ENCODE measurements at places on chromosomes 12 and 14.

DNA sequence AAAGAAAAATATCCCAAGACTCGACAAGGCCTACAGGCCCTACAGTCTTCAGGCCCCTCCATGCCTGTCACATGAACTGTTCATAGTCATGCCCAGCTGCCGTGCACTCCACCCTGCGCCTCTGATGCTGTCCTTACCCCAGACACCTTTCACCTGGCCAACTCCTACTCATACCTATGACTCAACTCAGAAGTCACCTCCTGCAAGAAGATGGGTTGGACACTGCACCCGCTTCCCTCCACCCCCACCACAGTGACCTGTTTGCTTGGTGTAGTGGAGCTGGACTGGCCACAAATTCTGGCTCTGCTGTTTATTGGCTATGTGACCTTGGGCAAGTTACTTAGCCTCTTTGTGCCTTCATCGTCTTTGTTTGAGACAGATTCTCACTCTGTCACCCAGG is 56.2 kb downstream of the PHETA1 start:
- no peak for DNase-seq

DNA sequence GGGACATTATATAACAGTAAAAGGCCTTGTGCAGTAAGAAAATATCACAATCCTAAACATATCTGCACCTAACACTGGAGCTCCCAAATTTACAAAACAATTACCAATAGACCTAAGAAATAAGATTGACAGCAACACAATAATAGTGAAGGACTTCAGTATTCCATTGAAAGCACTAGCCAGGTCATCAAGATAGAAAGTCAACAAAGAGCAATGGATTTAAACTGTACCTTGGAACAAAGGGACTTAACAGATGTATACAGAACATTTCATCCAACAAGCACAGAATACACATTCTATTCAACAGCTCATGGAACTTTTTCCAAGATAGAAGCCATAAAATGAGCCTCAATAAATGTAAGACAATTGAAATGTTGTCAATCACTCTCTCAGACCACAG is 209.5 kb upstream of the ARHGAP5 start:
- DNase-seq: no peak

DNA sequence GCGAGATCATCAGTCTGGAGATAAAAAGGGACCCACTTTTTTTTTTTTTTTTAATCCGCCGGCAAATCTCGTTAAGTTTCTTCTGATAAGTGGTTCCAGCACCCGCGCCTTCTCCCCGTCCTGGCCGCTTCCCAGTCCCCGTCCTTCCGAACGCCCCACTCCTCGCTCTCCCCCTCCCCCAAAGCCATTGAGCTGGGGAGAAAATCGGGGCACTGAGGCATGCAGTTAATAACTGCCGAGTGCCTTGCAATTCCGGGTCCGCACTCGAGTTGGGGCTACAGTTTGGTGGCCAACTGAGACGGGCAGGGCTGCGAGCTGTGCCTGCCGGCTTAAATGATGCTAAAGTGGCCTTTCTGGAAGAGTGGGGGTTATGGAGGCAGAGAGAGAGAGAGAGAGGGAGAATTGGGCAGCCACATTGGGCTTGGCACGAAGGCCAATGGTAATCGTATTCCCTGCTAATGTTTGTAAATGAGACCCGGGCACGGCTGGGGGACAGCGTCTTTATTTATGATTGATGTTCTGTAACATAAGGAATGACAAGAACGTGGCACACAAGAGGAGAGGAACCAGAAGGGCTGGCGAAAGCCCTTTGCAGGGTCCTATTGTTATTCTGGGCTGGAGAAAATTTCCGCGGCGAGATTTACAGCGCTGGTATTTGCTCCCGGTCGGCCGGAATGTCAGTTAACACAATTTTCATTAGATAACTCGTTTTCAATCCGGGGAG is 115.4 kb upstream of the MYL2 start:
- DNase-seq: no peak

DNA sequence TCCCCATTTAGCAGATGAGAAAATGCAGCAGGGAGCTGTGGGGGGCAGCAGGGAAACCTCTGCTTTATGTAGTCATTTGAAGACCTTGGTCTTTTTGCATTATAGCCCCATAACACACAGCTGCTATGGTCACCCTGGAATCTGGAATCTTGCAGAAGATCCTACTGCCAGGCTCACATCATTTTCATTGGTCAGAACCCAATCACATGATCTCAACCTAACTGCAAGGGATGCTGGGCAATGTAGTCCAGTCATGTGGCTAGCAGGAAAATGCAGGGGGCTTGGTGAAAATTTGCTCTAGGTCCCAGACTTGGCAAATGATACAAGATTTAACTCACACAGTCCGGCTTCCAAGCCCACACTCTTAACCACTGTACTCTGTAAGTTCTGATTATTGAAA is 1028.7 kb downstream of the AACS start:
- no peak for DNase-seq

DNA sequence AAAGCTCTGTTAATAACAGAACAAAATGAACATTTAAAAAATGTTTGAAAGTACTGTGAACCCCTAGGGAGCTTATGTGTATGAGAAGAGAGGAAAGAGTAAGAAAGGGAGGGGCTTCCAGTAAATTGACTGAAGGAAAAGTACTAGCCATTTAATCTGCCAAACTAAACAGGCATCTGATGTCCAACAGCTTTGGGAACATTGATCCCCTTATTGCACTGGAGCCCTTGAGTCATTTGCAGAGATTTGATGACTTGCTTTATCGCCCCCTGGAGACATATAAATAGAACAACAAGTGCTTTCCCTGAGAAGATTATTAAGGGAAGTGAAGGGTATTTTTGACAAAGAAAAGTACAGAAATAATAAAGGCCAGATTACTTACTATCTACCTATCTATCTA is 319.3 kb upstream of the NOVA1 start:
- peak; percentile 11 for DNase-seq

- DNase-seq: no peak
These were observed 2.7 kb upstream of the MYRFL start for GRCh38 chr12:69822201-69822860.

- peak; percentile 44 for DNase-seq
These were observed 36.7 kb downstream of the FLRT2 start for GRCh38 chr14:85566603-85567002.

- peak; percentile 38 for DNase-seq
These were observed 2.9 kb downstream of the NEK9 start for GRCh38 chr14:75123991-75124390.

GRCh38 chr14:33062476-33062875 is 123.8 kb downstream of the NPAS3 start:
- no peak for DNase-seq

GRCh38 chr14:61889914-61890351 is 127.7 kb downstream of the SNAPC1 start:
- no peak for DNase-seq

DNA sequence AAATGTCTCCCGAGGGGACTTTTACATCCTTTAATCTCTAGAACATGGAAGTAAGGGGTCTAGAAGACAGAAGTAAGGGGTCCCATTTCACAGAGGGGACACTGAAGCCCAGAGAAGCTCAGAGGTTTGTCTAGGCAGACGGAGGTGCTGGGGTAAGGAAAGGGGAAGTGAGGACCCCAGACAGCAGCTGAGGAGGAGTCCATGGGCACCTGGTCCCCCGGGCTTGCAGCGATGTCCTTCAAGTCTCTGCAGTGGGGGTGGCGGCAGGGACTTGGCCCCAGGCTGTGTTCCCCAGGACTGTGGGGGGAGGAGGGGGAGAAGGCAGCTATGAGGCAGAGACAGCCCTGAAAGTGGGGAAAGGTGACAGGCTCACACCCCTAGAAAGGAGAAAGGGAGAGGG is 30.7 kb downstream of the DTX1 start:
- no peak for DNase-seq

DNA sequence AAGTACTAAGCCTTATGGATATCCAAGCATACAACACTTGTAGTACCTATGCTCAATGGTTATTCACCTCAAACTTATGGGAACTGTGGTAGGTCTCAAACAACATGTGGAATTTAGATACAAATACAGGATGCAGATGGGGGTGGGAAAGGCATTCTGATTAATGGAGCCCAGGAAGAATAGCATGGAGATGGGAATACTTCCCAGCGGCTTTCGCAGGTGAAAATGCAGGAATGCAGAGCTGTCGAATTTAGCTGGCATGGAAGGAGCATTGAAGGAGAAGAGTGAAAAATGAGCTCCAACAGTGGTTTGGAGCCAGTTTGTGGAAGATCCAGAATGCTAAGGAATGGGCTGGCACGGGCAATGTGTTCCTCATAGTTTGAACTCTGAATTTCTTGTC is 89.9 kb downstream of the NKX2-1 start:
- DNase-seq: no peak

GRCh38 chr14:92892589-92892988 is 30.4 kb upstream of the CHGA start:
- no peak for DNase-seq

GRCh38 chr14:31968956-31969698 is 108.0 kb upstream of the ARHGAP5 start:
- no peak for DNase-seq

- DNase-seq: no peak
These were observed 45.1 kb downstream of the FAM222A start for GRCh38 chr12:109758426-109759420.
